Activated CD4-positive, CD25-positive, alpha-beta regulatory T cell treated with anti-CD3 and anti-CD28 coated beads, Interleukin-2, amount 50 U/mL, for 24 hours (primary cell): ENCODE measurements at places on chromosomes 3 and 15.
A peak's percentile ranks its signal among the peaks of the same experiment; 100 is the strongest.

DNA sequence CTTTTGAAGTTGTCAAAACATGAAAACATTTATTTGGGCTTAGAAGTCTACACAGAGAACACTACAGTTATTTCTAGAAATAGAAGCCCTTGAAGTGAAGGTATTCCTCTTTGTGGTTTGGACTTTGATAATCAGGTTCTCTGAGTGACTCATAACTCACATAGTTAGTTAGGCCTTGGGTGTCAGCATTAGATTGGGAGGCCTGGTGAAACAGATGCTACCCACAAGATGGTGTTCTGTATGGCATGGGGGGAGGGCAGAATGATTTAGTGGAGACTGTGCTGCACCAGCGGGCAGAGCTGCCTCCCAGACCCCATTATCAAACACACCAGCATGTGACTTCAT, 108.9 kb upstream of the ETV5 start:
- ATAC-seq, result peak; percentile 64

DNA sequence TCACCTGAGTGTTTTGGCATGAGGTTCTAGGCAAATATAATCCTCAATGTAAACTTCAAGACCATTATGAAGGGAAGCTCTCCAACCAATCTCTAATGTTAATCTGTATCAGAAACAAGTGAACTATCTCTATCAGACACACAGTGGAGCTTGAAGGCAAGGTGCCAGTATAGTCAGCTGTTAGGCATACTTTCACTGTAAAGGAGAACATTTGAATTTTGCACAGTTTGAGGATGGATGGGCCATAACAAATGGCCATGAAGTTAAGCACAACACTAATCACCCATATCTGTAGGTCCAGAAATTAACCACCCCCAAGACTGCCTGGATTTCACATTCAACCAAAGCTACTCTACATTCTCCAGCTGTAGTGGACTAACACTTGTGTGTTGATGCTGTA, 69.1 kb upstream of the LMOD3 start:
- no peak for ATAC-seq

GRCh38 chr15:58201516-58201915, 63.3 kb downstream of the AQP9 start:
- no peak for ATAC-seq

DNA sequence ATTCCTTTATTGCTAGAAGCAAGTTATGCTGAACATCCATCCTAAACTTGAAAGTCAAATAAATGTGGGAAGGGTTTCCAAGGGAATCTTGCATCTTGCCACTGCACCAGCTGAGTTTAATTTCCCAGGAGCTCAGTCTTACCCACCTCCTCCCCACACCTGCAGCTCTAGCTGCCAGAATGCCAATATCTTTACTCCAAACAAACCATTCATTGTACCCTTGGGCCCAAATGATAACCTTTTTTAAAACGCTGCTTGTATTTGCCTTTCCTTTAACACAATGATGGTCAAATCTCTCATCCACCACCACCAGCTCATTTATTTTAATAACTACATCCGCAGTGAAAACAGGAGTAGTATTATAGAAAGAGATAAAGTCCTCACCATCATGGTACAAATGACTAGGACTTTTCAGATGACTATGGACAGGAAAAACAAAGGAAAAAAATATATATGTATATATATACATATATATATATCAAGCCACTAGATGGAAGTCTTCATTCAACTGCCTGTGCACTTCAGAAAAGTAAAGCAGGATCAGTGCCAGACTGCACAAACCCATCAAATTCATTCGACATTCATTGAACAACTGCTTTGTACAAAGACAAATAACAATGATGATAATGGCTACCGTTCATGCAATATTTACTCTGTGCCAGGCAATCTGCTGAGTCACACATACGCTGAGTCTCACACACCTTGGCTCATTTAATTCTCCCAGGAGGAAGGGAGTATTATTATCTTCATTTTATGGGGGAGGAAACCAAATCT, 44.0 kb downstream of the BFSP2 start:
- no peak for ATAC-seq

- no peak for ATAC-seq
These were observed 109.6 kb upstream of the CTDSPL start for GRCh38 chr3:37751967-37752648.

DNA sequence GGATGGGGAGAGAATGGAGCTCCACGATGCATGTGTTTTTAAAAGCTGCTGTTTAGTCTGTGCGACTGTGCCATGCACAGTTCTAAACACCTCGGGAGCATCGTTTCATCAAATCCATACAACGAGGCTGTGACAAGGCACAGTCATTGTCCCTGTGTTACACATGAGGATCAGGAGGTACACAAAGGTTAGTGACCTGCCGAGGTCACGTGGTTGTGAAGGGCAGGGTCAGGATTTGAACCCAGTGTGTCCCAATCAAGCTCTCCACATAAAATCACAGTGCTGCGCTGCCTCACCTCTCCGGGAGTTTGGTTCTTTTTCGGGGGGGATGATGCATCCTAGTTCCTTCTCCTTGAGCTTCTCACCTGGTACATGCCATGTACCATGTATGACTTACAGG, 18.7 kb upstream of the KIF23 start:
- ATAC-seq, result no peak

DNA sequence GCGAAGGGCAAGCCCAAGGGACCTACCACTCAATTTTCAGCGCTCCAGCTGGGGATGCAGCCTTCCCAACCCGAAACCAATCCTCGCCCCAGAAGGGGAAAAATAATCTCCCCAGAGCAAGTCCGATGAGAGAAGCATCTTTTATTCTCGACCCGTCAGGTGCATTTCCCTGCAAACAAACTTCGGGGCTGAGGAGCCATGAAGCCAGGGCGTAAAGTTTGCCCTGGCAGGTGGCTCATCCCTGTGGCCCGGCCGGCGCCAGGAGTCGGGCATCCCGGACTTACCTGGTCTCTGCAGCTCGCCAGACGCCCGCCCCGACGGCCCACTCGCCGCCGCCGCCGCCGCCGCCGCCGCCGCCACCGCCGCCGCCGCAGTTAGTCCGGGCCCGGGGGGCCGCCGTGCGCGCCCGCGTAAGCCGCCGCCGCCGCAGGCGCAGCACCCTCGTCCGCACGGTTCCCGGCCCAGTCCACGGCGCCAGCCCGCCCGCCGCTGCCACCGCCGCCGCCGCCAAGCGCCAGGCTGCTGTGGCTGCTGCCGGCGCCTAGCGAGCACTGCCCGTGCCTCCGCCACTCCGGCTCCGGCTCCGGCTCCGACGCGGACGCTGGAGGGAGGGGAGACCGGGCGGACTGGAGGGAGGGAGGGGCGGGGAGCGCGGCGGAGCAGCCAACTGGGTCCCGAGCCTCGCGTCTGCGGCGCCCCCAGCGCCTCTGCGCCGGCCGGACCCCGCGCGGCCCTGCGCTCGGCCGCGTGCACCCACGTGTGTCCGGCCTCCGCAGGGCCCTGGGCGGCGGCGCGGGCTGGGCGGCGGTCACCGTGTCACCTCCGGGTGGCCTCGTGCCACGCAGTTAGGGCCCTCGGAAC, at the start of gene CNTN3:
TSS of gene CNTN3 (minus strand) at position 553 of the 861 bp plus-strand sequence. CDS start 93,547 bp downstream, outside the sequence.
- ATAC-seq, result no peak

GRCh38 chr3:47577583-47578118, 1.0 kb downstream of the CSPG5 start:
- ATAC-seq, result peak; percentile 24

DNA sequence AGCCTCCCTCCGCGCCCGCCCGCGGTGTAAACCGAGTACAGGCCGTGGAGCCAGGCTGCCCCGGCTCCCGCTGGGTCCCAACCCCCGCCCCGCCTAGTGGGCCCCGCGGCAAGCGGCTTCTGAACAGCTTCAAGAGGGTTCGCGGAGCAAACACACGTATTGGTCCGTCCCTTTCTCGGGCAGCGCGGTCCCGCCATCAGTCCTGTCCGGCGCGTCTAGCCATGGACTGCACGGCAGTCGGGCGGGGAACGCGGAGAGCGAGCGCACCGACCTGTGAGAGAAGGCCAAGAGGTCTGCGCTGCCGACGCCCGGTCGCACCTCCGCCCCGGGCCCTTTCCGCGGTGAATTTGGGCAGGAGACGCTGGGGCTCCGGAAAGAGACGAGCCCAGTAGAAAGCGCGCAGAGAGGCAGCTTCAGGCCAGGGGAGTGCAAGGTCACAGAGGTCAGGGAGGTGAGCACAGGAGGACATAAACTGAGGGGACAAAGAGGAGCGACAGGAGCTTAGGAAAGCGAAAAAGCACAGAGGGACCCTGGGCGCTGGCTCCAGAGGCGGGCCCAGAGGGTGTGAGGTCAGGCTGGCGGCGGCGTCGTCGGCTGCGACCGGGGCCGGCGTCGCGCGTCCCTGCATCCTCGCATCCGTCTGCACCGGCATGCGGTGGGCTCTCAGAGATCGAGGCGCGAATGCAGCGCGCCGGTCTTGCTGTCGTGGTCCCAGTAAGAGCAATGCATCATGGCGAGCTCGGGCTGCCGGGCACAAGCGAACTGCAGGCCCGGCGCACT, 1.8 kb downstream of the FOXL2 start:
- ATAC-seq, result no peak

DNA sequence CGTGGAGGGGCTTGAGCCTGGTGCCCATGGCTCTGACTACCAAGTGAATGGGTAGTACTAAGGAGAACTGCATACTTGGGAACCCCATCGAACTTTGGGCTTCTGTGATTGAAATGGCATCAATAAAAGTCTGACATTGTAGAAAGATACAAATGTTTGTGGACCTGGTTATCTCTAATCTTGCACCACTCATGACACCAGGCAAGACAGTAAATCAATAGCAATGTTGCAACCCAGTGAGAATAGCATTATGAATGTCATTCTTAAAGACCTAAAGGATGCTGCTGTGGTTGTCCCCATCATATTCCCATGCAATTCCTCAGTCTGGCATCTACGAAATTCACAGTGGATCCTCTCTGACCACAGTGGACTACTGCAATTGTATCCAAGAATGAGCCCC, 233.6 kb upstream of the LYSMD4 start:
- ATAC-seq, result no peak

DNA sequence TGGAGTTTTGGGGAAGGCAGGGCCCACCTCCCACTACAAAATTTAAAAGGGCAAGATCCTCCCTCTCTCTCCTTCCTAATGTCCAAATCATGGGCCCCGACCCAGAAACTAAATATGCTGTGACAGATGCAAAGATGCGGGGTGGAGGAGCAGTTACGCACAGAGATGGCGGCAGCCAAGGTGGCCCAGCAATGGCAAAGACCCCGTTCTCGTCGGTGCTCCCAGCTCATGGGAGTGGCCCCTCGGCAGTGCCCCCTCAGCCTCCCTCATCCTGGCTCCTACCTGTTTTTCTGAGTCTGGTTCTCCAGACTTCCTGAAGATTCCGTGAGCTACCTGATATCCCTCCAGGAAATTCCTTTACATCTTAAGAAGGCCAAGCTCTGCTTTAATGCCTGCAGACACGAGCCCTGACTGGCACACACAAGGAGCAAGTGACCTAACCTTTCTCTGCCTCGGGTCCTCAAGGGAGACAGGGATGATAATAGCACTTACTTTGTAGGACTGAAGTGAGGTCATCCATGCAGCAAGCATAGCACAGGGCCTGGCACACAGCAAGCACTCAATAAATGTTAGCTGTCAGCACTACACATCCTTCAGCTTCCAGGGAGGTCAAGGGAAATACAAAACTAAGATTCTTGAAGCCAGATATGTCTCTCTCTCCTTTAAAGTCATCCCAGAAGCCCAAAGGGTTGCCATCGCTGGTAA, 103.5 kb downstream of the LSM3 start:
- no peak for ATAC-seq

DNA sequence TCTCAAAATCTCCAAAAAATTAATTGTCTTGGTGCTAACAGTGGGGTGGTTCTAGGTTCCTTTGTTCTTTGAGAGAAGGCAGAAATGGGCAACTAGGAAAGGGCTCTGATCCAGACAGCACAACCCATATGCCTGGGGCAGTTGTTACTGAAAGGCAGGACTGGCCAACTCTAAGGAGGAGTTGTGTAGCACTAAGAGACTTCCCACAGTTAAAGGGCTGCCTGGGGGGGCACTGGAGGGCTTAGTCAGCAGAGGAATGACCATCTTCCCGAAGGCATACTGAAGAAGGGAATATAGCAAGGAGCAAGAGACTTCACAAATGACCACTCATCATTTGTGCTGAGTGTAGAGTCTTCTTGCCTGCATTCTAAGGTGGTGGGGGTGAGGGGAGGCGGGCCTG, 15.8 kb downstream of the ILDR1 start:
- no peak for ATAC-seq

- ATAC-seq, result no peak
These were observed 428.5 kb upstream of the PROK2 start for GRCh38 chr3:72213296-72214065.

GRCh38 chr3:168705412-168705811, 609.7 kb upstream of the GOLIM4 start:
- no peak for ATAC-seq

DNA sequence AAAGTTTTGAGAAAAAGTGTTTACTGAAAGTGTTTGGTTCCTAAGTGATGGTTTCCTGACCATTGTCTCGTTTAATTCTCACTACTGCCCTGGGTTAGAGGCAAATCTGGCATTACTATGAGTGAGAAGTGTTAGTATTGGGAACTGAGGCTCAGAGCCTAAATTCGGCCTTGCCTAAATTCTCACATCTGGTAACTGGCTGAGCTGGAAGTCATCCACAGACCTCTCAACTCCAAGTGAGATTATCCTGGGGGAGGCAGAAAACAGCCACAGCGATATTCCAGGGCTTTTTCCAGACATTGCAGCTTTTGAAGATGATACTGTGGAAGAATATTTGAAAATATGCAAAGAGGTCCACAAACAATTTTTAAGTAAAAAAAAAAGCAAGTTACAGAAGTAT, 85.1 kb upstream of the TRA2B start:
- no peak for ATAC-seq

DNA sequence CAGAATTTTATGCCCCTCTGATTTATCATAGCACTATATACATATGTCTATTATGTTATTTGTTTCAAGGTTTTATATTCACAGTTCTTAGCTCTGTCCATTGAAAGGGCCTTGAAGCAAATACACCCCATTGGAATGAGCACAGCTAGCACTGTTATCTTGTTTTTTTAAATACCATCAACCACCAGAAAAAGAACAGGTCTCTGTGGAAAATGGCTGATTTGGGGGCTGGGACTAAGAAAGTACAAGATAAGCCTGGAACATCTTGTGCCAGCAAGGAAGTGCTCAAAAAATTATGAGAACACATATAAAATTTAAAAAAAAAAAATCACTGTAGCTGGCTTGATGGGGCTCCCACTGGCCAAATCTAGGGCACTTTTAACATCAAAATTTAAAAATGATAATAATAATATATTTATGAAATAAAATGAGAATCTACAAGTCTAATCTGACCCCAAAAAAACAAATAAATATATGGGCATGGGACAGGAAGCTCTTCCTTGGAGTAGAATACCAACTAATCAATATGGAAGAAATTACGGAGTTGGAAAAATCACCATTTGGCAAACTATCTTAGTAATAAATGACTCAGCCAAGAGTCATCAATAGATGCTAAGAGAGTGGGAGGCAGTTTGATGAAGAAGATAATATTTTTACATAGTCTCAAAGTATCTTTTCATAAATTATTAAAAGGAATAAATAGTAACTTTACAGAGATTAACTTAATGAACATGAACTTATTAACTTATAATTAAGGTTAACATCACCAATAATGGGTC, 20.5 kb downstream of the IFT80 start:
- no peak for ATAC-seq

- ATAC-seq, result no peak
These were observed 113.4 kb upstream of the RGMA start for GRCh38 chr15:93202405-93202804.
